ENCODE measurements at places on chromosomes 3 and 15. TPM values are rescaled to one million over a fixed set of nuclear protein-coding genes. Genes with fewer than 3 reads are reported as not detected.

GCNT3 gene
- not detected for total RNA-seq

PAQR5 gene
- total RNA-seq, result not detected

THAP10 gene
- total RNA-seq, result not detected

SYNPR gene
- total RNA-seq, result not detected

MRAS gene
- total RNA-seq, result not detected

ADPRH gene
- 5.5 TPM for total RNA-seq

POU1F1 gene
- not detected for total RNA-seq

TRIM42 gene
- not detected for total RNA-seq

VILL gene
- 11.8 TPM for total RNA-seq

CASR gene
- total RNA-seq, result not detected

All from activated T-helper 2 cell treated with anti-CD3 and anti-CD28 coated beads, Interferon-gamma antibody, Interleukin-2, Interleukin-4, amounts not matched to agents 10 μg/mL and 5 μg/mL and 100 μg/mL, durations not matched to agents 14 hours and 24 hours and 36 hours (primary cell).